Skeletal muscle tissue (tissue), 5 donors: ENCODE measurements at places on chromosomes 6 and 20. TPM values are rescaled to one million over a fixed set of nuclear protein-coding genes. Genes with fewer than 3 reads are reported as not detected.

Gene KHDC1
- 2.6 TPM for total RNA-seq

Gene GINS1
- total RNA-seq, result 4.2 TPM

Gene TRMT11
- 21.4 TPM for total RNA-seq

Gene AVP
- not detected for total RNA-seq

Gene SLC22A7
- not detected for total RNA-seq

Gene CPNE5
- total RNA-seq, result 6.3 TPM

Gene NKX2-4
- total RNA-seq, result not detected

Gene HLA-DRB5
- total RNA-seq, result 14.6 TPM
